Stimulated activated CD4-positive, alpha-beta T cell treated with anti-CD3 and anti-CD28 coated beads, TNF-alpha, amount 100 ng/mL, for 1 hour (primary cell): ENCODE measurements at places on chromosomes 2 and 18.

DNA sequence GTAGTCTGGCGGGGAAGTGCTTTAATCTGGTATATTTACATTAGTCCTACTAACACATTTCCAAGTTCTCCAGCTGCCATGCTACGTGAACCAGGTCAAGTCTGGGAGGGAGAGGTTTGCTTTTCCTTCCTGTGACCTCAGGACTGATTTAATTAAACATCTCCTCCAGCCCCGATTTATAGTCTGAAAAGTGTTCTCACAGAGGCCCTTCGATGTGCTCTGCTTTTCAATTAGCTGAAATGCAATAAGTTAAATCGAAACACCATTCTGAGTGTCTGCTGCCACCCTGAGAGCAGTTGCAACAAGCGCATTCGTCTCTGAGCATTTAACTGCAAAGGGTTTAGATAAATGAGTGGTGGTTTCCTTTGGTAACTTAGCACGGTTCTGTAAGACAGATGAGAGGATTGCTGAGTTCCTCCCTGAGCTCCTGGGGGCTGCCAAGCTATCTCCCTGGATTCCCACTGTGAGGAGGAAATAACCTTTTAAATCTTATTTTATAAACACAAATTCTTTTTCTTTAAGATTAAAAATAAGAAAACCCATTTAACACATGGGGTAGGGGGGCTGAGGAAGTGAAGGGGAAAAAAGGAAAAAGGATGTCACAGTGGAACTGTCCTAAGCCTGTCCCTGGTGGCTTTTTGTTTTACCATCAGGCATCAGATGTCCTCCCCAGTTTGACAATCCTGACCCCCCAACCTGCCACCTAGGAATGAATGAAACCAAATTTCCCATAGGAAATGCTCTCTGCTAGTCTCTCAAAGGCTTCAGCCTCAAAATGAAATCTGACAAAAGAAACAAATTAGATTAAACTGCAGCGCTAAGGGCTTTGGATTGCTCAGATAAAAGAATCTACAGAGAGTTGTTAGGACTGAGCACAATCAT lies 56.5 kb upstream of the CREB1 start:
- no peak for DNase-seq

DNA sequence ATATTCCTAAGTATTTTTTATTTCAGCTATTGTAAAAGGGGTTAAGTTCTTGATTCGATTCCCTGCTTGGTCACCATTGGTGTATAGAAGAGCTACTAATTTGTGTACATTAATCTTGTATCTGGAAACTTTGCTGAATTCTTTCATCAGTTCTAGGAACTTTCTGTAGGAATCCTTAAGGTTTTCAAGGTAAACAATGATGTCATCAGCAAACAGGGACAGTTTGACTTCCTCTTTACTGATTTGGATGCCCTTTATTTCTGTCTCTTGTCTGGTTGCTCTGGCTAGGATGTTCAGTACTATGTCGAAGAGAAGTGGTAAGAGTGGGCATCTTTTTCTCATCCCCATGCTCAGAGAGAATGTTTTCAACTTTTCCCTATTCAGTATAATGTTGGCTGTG lies 252.7 kb downstream of the NR4A2 start:
- DNase-seq: no peak

DNA sequence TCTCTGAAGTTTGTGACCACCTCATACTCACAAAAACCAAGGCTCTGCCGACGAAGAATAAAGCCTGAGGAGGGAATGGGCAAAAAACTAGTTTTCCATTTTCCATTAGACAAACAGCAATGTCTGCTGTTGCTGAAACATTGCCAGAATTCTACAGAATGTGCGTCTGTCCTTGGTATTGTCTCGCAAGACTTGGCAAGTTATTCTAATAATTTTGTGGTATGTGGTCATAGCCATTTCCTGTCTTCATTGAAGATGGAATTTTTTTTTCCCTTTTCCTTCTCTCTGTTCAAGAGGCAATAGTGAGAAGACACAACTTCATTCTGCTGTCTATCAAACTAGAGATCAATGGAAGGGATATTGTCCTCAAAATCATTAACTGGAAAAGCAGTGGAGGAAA lies 296.1 kb downstream of the RND3 start:
- DNase-seq: no peak

- DNase-seq: no peak
Observed at GRCh38 chr2:178550352-178550751, 70.1 kb downstream of the PLEKHA3 start.

- peak; percentile 54 for DNase-seq
Observed at GRCh38 chr2:43133708-43134570, 92.5 kb downstream of the ZFP36L2 start.

DNA sequence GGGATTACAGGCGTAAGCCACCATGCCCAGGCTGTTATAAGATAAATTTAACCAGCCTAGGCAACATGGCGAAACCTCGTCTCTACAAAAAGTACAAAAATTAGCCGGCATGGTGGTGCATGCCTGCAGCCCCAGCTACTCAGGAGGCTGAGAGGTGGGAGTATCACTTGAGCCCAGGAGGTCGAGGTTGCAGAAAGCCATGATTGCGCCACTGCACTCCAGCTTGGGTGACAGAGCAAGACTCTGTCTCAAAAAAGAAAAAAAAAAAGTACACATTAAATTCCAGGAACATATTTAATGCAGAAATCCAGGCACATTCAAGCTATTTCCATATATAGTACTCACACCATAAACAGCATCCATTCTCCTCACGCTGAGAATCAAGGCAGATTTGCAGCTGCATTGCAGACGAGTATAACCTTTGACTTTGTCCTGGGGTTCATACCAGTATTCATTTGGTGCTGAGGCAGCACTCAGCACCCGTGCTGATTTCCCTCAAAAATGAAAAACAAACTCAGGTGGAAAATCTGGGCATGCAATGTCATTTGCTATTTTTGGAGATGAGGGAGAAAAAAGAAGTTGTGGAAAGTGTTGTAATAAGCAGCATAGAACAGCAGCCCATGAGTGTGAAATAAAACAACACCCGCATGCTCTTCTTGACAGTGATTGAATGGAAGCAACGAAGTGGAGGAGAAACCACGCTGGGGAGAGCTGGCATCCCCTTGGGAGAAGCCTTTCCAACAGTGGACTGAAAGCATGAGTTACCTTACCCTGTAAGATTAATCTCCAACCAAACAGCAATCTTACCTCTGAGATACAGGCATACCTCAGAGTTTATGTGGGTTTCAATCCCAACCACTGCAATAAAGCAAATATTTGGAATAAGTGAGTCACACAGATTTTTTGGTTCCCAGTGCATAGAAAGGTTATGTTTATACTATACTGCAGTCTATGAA lies 46.8 kb upstream of the ANXA4 start:
- DNase-seq: no peak

GRCh38 chr2:127463155-127463991 lies 45.1 kb downstream of the PROC start:
- DNase-seq: no peak

- DNase-seq: no peak
Observed at GRCh38 chr2:30862054-30862651, 54.9 kb upstream of the CAPN13 start.

- DNase-seq: no peak
Observed at GRCh38 chr2:129667577-129667976, 311.9 kb upstream of the RAB6C start.

- no peak for DNase-seq
Observed at GRCh38 chr2:143632751-143633374, 503.6 kb downstream of the ARHGAP15 start.

DNA sequence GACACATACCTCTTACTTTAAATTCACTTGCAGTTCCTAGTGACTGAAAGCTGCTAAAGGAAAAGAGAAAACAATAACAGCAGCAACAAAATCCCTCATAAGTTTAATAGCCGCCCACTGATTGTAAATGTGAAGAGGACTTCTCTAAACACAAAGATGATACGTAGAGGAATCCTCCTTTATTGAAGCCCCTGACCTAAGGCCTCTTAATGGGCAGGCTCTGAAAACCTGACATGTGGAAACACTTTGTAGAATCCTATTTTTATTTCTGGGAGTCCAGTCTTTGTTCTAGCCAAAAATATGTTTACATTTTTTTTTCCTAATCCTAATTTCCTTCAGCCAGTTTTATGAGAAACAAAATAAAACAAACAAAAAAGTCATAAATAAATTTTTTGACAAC lies 1277.7 kb upstream of the CELF4 start:
- no peak for DNase-seq

DNA sequence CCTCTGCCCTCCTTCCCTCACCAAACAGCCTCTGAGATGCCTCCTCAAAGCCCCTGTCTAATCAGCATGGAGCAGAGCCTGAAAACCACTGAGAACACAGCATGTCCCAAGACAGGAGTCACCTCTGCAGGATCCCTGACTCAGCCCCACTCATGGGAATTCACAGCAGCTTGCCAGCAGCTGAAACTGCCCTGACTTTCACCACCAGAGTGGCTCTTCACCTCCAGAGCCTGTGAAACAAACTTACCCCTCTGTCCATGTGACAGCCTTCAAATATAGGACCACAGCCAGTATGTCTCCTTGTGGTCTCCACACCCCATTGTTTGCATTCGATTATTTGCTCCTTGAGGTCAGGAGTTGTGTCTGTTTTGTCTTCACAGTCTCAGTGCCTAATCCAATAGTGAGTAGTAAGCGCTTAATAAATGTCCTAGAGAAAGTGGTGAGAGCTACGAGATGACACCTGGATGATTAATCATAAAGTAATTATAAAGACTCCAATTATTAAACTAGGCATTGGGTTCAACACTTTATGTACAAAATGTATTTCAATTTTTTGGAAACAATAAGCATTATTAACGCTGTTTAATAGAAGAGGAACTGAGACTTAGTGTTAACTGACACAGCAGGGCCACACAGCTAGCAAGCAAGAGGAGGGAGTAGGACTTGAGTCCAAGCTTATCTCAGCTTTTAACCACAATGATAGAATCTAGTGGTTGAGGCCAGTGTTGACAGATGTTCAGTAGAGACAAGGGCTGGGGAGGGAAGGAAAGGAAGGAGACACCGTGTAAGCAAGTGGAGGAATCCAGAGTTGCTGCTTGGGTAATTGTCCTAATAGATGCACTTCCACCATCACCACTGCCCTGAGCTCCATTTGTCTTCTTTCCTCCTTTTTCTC lies 358.7 kb upstream of the TNP1 start:
- no peak for DNase-seq

DNA sequence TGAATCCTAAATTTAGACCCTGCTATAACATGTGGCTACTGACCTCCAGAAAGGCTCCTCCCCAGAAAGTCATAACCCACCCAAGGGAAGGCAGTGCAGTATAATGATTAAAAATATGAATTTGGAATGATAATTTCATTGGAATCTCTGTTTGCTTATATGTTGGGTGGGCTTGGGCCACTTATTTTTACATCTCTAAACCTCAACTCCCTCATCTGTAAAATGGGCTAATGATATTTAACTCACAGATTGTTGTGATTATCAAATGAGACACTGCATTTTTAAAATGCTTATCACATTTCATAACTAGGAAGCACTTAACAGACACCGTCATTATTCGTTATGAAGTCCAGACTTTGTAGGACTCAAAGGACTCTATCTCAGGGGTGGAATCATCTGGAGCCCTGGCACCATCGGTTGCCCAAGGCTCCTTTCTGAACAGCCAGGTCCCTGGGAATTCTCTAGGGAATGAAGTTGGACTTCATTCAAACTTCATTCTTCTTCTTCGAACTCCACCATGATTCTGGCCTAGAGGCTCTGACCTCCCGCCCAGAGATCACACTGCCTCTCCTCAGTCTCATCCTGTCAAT lies 33.1 kb upstream of the RMDN2 start:
- DNase-seq: no peak

GRCh38 chr18:72700961-72701710 lies 157.0 kb upstream of the CBLN2 start:
- DNase-seq: no peak

GRCh38 chr2:119472749-119473148 lies 41.1 kb downstream of the TMEM37 start:
- DNase-seq: no peak

DNA sequence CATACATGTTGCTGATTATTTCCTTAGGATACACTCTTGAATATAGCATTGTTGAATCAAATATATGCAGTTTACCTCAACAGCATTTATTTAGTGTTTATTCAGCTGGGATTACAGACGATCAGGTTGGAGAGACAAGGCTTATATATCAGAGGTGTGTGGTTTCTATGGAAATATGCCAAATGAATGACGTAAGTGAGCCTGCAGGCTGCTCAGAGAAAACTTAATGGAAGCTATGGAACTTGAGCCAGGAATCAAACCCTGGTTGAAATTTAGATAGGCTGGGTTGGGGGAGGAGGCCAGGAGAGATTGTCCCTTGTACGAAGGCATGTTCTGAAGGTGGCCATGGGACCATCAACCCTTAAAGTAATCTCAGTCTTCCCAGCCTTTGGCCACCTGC lies 79.5 kb downstream of the INPP4A start:
- DNase-seq: no peak

DNA sequence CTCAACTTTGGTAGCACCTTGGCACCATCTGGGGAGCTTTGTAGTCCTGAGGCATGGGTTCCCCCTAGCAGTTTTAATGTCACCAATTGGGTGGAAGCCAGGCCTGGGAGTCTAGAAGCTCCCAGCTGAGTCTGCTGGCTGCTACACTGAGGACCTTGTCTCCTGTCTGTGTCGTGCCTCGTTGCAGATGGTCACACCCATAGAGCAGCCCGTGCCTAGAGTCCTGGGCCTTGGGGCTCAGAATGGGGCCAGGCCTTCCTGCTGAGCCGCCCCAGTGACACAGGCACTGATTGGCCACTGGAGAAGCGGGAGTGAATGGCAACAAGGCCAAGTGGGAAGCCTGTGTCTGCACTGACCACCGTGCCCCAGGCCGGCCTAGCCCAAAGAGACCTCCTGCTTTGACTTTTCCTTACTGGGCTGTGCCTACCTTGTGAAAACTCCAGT lies 113.2 kb downstream of the SH3RF3 start:
- no peak for DNase-seq

GRCh38 chr18:9753846-9754245 lies 45.7 kb downstream of the RAB31 start:
- no peak for DNase-seq

- no peak for DNase-seq
Observed at GRCh38 chr2:24016376-24016761, 6.5 kb downstream of the MFSD2B start.

- DNase-seq: no peak
Observed at GRCh38 chr2:138652378-138652777, 127.8 kb downstream of the NXPH2 start.

DNA sequence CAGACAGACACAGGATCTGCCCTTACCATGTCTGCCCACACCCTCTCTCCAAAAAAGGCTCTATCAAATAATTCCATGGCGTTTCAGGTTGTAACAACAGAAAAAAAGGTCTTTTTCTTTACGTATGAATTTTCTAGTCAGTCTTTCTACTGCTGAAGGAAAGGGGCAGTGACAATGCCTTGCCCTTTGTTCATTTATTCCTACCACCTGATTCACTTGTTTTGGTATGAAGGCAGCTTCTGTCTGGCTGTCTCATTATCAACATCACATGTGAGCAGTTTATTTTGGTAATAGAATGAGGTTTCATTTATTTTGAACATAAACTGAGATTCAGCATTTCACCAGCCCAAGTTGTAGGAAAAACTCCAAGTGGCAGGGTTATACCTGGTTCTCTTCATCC lies 94.3 kb upstream of the KLF7 start:
- no peak for DNase-seq
